Left lobe of liver (tissue), 2 donors: ENCODE measurements at places on chromosomes 5 and 9.

- peak; percentile 33 for DNase-seq
These were observed 183.1 kb upstream of the S1PR3 start for GRCh38 chr9:88808019-88808656.

GRCh38 chr5:38926121-38926520, 80.3 kb downstream of the OSMR start:
- DNase-seq, result no peak

GRCh38 chr5:3886524-3887451, 291.2 kb downstream of the IRX1 start:
- DNase-seq, result no peak

GRCh38 chr5:94467954-94468930, 150.2 kb downstream of the KIAA0825 start:
- no peak for DNase-seq

GRCh38 chr5:52767766-52768480, 19.8 kb upstream of the ITGA1 start:
- no peak for DNase-seq

DNA sequence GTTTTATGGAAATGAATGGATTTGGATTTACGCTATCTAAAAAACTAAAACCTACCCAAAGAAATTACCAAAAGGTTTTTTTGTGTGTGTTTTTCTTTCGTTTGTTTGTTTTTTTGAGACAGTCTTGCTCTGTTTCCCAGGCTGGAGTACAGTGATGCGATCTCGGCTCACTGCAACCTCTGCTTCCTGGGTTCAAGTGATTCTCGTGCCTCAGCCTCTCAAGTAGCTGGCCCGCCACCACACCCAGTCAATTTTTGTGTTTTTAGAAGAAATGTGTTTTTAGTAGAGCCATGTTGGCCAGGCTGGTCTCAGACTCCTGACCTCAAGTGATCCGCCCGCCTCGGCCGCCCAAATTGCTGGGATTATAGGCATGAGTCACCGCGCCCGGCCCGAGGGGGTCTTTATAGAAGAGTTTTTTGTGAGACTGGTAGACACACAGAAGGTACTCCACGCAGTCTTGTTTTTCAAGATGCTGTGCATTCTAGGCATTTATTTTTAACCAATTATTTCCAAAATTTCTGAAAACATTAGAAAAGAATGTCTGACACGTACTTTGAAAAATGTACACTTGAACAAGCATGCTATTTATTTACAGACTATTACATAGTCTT, 75.7 kb downstream of the NR6A1 start:
- DNase-seq, result no peak
